ENCODE measurements at places on chromosomes 5 and 9. TPM values are rescaled to one million over a fixed set of nuclear protein-coding genes. Genes with fewer than 3 reads are reported as not detected.
A peak's percentile ranks its signal among the peaks of the same experiment; 100 is the strongest.

Gene ANKRD31
- total RNA-seq = under 0.01 TPM

Gene HMCN2
- total RNA-seq = not detected

GRCh38 chr5:37889612-37890317 lies 49.9 kb upstream of the GDNF start:
- DNase-seq = peak; percentile 33

Gene NMUR2
- not detected for total RNA-seq

- DNase-seq = no peak
These were observed 59.8 kb downstream of the LMNB1 start for GRCh38 chr5:126836778-126837177.

DNA sequence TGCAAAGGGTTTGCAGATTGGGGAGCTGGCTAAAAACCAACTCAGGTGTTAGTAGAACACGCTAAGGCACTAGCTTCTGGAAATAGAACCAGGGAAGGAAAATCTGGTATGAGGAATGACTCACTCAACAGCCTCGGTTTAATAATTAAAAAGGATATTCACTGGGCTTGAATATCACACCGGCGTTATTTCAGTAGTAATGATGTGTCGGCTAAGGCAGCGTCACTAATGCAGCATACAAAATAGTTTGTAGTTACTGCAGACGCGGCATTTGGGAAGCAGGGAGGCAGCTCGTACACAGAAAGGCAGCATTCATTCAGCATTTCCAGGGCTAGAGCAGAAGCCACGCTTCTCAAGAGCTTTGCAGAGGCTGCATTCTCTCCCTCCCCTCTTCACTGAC lies 1.7 kb downstream of the ADRA1B start:
- no peak for DNase-seq

Gene LCN2
- not detected for total RNA-seq

Gene GAPT
- not detected for total RNA-seq

DNA sequence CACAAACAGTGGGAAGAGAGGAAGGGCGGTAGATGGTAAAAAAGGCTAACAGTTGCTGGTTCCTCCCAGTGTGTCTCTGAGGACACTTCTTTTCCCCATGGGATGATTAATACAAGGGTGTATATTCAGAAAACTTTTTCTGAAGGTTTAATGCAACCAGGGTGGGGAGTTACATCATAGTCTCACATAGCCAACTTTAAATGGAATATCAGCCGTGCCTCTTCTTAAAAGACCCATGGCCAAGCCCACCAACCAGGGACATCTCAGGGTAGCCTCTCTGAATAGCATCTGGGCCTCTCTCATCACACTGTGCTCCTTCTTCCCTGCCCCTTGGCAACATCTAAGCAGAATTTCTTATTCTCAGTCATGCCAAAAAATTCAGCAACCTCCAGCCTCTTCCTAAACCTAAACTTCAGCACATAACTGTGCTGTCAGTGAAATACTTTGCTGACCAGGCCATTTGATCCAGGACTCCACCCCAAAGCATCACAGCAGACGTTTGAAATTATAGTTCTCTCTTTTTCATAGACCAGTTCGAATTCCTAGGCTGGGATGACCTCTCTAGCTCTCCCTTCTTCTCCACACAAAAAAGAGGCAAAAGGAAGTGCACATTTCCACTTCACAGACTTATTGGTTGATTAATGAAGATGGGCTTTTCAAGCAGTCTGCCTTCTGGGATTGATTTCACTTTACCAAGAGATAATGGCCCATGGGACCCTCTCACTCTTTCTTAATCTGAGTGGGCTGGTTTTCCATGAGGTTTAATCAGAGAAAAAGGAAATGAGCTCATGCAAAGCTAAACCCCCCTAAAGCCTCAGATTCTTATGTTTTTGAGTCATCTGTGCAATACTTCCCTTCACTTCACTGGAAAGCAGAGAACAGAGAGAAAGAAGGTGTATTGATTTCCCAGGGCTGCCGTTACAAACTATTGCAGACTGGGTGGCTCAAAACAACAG lies 85.1 kb upstream of the RAI14 start:
- DNase-seq = peak; percentile 70

DNA sequence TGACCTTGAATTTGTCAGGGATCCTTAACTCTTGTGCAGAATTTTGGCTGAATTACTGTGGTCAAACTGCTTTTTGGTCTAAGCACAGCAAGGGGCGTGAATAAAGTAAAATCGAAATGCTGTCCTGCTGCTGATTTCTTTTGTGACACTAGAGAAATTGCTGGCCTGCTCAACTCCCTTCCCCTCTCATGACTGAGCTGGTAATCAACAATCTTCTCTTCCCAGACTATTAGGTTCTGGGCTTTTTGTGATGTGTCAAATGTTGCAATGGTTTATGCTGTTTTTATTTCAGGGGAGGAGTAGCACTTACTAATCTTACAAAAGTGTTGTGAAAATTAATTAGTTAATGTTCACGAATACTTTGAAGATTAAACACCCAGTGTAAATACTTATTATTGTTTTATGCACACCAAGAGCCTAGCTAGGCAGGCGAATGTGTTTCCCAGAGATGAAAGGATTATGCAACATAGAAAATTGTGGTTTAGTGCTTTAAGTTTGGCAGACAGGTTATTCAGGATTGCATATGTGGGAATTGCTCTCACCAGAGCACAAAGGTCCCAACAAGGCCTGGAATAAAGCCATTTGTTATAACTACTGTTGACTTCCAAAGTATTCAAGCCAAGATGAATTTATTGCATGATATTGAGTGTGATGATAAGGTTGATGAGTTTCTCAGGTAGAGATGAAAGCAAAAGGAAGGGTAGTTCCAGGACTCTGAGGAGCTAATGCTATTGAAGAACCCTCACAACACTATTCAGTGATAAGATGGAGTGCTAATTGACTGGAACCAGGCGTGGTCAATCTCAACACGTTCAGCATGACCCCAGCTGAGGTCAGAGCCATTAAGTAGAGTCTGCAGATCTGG lies 280.7 kb upstream of the ZNF608 start:
- peak; percentile 60 for DNase-seq

Gene B4GALT1
- 23.8 TPM for total RNA-seq

- DNase-seq = no peak
These were observed 229.3 kb downstream of the SLF1 start for GRCh38 chr5:94847726-94848125.

DNA sequence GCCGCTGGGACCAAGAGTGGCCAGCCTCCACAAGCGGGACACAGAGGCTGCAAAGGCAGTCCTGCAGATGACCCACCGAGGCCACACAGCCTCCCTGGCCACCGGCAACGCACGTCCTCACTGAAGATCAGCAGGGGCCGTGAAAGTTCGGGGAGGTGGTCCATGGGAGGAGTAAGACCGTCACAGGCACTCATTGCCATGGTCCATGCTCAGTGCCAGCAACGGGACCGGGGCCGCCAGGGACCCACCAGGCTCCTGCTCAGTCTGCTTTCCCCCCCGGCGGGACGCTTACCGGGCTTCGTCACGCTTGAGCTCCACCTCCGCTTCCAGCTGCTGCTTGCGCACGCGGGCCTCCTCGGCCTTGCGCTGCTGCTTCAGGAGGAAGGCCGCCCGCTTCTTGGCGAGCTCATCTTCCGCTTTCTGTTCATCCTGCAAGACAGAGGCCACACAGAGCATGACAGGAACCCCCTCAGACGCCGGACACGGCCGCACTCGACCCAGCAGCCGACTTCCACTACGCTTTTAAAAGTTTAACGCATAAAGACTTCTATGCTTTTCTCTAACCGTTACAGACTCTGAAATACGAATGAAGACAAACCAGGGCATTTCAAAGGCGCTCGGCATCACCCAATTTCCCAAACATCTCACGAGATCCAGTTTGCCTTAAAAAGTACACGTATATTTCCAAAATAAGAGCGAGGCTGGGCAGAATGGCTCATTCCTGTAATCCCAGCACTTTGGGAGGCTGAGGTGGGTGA lies 88.4 kb downstream of the CAMSAP1 start:
- DNase-seq = no peak

DNA sequence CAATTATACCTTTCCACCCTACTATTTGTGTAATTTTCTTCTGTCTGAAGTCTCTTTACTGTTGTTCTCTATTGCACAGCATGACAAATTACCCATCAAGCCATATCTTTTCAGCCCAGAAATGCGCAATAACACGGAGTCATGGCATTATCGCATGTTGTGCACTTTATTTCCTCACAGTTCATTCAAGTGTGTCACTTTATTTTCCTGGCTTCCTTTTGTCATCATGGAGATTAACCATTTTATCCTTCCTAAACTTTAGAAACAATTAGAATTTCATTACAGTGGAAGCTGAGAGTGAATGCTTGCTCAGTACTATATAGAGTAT lies 41.3 kb upstream of the MEF2C start:
- no peak for DNase-seq

Gene KIF12
- total RNA-seq = not detected

GRCh38 chr9:75700252-75700640 lies 190.2 kb upstream of the PCSK5 start:
- DNase-seq = no peak
